Fibroblast of villous mesenchyme (primary cell): ENCODE measurements at places on chromosomes 4 and X. TPM values are rescaled to one million over a fixed set of nuclear protein-coding genes. Genes with fewer than 3 reads are reported as not detected.

GRCh38 chr4:19703391-19703790 lies 548.3 kb upstream of the SLIT2 start:
- no peak for DNase-seq

GRCh38 chrX:52544147-52544840 lies 27.4 kb upstream of the XAGE1B start:
- DNase-seq: no peak

DGAT2L6 gene
- total RNA-seq: not detected in 2 replicates

MTTP gene
- under 0.01 TPM in 1 of 2 replicates, not detected in the other for total RNA-seq

IL13RA1 gene
- 51.5 and 61.3 TPM in 2 replicates for total RNA-seq

PCYT1B gene
- 0.64 and 0.86 TPM in 2 replicates for total RNA-seq

MRFAP1 gene
- total RNA-seq: 105 and 127 TPM in 2 replicates

NPY1R gene
- total RNA-seq: 1.6 and 3.5 TPM in 2 replicates
